ENCODE measurements at places on chromosomes 3 and 15.

- no peak for DNase-seq
These were observed 654.6 kb downstream of the MECOM start for GRCh38 chr3:169008776-169009358.

GRCh38 chr3:140941434-140942220 is at the start of gene SLC25A36:
TSS of gene SLC25A36 (plus strand) at chr3:140941836. CDS start at chr3:140942055, 219 bp downstream.
- peak; percentile 88 for DNase-seq

DNA sequence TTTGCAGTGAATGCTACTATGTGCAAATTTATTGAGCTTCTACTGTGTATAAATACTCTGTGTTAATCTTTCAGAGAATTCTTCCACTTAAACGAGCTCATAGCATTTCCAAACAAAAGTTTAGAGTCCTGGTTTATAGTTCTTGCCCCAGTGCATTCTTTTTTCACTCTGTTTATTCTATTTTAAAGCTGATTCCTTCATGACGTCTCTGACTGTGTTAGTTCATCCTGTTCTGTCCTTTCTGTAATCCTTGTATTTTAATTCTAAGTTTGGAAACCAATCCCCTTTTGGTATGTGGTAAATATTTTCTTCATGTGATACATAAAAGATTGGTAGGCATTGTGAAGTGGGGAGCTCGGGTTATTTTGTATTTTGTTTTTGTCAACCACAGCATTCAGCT is 18.7 kb downstream of the P2RY14 start:
- no peak for DNase-seq

- no peak for DNase-seq
These were observed 4.3 kb downstream of the MECOM start for GRCh38 chr3:169659096-169659819.

DNA sequence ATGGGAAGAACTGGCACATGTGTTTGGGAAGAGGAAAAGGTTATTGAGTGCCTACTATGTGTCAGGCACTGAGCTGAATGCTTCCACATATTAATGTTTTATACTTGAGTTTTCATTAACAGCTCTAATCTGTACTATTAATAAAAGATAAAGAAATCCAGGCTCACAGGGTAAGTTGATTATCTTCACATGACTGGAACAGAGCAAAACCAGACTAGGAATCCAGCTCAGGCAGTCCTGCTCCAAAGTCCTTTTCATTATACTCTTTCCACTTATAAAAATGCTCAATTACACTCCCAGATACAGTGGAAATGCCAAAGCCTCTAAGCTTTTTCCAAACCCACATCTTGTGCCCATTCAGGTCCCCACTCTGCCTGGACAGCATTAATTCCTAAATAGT is 97.6 kb downstream of the TNIK start:
- no peak for DNase-seq

GRCh38 chr3:190414297-190414696 is 26.3 kb downstream of the CLDN16 start:
- DNase-seq, result no peak

GRCh38 chr3:85271911-85272310 is 313.1 kb downstream of the CADM2 start:
- DNase-seq, result no peak

GRCh38 chr15:98800437-98801233 is 152.3 kb downstream of the IGF1R start:
- no peak for DNase-seq

GRCh38 chr3:193768070-193768394 is 175.0 kb downstream of the OPA1 start:
- DNase-seq, result no peak

- no peak for DNase-seq
These were observed at the start of gene FBXL2 for GRCh38 chr3:33277193-33277882. TSS of gene FBXL2 (plus strand) at chr3:33277442. CDS start at chr3:33277513, 71 bp downstream.

- DNase-seq, result no peak
These were observed 132.9 kb downstream of the TPRG1 start for GRCh38 chr3:189304465-189305351.

GRCh38 chr3:149810846-149811245 is 2.2 kb upstream of the RNF13 start:
- DNase-seq, result no peak

DNA sequence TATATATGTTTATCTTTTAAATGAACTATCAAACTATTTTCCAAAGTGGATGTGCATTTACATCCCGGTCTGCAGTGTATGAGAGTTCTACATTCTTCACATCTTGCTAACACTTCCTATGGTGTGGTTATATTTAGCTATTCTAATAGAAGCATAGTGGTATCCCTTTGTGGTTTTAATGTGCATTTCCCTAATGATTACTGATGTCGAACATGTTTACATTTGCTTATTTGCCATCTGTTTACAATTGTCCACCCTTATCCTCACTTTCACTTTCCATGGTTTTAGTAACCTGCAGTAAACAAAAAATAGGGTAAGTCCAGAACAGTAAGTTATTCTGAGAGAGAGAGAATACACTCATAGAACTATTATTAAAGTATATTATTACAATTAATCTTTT is 360.5 kb upstream of the NAALADL2 start:
- DNase-seq, result no peak

DNA sequence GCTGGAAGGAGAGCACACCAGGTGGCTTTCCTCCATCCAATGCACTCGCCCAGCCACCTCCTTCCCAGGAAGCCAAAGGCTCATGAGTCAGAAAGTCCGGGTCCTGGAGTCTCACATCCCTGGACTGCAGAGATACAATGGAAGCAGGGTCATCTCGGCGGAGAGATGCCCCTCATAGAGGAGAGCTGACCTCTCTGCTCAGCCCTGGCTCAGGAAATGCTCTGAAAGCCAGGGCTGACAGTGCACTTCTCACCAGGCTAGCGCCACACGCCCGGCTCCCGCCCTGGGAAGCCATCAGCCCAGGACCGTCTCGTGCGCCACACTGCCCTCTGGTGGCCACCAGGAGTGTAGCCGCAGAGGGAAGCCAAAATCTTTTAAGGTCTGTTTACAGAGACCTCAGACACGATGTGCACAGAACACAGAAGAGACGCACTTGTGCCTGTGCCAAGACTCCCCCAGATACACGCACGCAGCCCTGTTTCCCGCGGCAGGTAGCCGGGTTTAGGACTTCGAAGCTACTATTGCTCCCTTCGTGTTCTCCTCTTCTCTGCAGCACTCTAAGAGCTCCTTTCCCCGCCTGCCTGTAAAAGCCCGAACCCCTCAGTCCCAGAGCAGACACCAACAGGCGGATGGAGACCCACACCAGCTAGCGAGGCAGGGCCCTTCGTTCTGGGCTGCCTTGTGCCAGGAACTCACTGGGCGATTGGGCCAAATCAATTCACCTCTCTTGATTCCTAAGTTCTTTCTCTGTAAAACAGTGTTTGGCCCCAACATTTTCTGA is 9.7 kb downstream of the NTRK3 start:
- DNase-seq, result peak; percentile 28

DNA sequence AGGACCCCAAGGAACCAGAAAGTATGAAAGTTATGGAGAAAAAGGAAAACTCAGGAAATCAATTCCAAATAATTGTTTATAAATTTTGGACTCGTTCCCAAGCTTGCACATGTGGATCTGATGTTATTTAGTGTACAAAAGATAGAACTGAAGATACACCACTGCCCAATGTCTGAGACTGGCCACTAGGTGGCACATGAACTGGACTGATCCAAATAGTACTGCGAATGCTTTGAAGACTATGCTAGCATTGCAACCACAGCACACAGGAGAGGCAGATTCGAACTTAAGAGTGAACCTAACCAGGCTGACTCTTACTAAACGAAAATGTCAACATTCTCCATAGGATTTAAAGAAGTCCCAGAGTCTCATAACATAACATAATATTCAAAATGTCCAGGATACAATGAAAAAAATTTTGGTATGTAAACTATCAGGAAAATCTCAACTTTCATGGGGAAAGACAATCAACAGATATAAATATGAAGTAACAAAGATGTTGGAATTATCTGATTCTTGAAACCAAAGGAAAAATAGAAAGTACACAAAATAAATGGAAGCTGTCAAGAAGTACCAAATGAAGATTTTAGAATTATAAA is 596.7 kb downstream of the FGF12 start:
- no peak for DNase-seq

DNA sequence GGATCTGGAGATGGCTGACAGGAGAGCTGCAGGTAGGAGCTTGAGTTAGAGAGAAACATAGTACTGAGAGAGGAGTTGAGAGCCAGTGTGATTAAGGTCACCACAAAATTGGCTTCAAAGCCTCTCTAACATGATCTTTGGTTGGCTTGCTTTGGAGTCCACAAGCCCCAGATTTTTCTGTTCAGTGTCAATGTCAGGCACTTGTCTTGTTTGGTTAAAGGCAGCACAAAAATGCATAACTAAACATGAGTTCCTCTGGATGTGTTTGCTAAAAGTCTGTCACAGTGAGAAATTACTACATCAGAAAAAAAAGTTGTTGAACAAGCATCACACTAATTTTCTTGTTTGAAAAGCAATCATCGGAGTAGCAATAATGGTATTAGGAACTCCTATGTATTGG is 440.5 kb downstream of the NTRK3 start:
- no peak for DNase-seq

DNA sequence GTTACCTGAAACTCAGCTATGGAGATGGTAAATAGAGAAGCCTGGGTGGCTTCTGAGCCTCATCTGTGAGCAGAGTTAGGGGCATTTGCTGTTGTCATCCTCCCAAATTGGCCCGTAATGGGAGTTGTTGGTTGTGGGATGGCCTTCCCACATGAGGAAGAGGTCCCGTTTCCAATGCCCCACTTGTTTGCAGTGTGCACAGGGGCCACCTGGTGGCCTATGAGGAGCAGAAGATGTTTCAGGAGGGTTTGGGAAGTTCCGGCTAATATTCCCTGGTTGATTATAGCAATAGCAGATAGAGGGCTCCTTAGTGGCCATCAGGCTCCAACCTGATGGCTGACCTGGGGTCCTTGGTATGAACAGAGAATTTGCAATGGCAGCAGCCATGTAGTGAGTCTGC is 1546.5 kb downstream of the OTOL1 start:
- DNase-seq, result no peak

- no peak for DNase-seq
These were observed 227.2 kb downstream of the CNTN3 start for GRCh38 chr3:74387111-74387735.

DNA sequence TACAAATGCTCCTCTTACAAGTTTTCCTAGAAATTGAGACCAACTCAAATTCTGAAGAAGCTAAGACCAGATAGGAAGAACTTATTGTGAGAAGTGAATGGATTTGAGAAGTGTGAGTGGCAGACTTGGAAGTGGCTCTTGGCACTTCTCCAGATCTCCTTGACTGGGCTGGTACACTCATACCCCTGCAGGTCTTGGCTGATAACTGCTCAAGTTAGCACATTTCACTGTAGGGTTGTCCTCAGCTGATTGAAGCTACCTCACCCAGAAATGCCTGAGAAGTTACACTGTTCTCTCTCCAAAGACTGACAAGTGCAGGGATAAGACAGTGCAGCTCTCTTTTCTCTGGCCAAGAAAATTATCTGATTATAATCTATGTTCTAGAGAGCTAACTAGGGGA is 16.5 kb upstream of the CLDN1 start:
- no peak for DNase-seq

DNA sequence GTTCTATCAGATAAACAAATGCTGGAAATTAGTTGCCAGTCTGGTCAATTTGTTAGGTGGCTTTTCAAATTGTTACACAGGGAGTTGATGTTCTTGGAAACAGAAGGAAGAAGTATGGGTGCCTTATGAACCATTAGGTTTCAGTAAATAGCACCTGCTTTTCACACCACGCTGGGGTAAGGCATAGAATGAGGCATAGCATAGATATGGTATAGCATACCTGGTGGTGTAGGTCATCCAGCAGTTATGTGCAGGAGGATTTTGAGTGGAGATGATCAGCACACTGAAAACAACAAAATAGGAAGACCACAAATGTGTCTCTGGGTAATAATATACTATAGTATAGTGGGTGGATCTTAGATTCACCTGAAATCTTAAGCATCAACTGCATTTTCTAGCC is 121.4 kb downstream of the GMPS start:
- DNase-seq, result no peak

GRCh38 chr3:59429198-59429597 is 379.4 kb upstream of the CFAP20DC start:
- DNase-seq, result no peak

GRCh38 chr3:139317660-139318430 is 26.0 kb upstream of the MRPS22 start:
- DNase-seq, result no peak

- no peak for DNase-seq
These were observed 38.4 kb downstream of the LIMD1 start for GRCh38 chr3:45632956-45633355.

- DNase-seq, result peak; percentile 71
These were observed 39.1 kb downstream of the KLF13 start for GRCh38 chr15:31365655-31366127.

- DNase-seq, result no peak
These were observed 113.2 kb downstream of the PPP2R3A start for GRCh38 chr3:136078421-136079364.

GRCh38 chr15:73601451-73602445 is 31.4 kb downstream of the NPTN start:
- DNase-seq, result no peak

GRCh38 chr3:196962930-196963630 is 5.6 kb downstream of the PIGZ start:
- DNase-seq, result no peak

- DNase-seq, result no peak
These were observed 75.4 kb downstream of the REC114 start for GRCh38 chr15:73518180-73518862.

- no peak for DNase-seq
These were observed 207.6 kb downstream of the CHST2 start for GRCh38 chr3:143326983-143327778.

- DNase-seq, result no peak
These were observed 56.7 kb downstream of the PLS1 start for GRCh38 chr3:142652826-142653292.

GRCh38 chr3:187101184-187102072 is 37.9 kb downstream of the RPL39L start:
- DNase-seq, result peak; percentile 14

GRCh38 chr3:170180079-170180907 is 1.2 kb downstream of the PHC3 start:
- no peak for DNase-seq

- DNase-seq, result no peak
These were observed 8.3 kb upstream of the MAP1A start for GRCh38 chr15:43508991-43509659.

DNA sequence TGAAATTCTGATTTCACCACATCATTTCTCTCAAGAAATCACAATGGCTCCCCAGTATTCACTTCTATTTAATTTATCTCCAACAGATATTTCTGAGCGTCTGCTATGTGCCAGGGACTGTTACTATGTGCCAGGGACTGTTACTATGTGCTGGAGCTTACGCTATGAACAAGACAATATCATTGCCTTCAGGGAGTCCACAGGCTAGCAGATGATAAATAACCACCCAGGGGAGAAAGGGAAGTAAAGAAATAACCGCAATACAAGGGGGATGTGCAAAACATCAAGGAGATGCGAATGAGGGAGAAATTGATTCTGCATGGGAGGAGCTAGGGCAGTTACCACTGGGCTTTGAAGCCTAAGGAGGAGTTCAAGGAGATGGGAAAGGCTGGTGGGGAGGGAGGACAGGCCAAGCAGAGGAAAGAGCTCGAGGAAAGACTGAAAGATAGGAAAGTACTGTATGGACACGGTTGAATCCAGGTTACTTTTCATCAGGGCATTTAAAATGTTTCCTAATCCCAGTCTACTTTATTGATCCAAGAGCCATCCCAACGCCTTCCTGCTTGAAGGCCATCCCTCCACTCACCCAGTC is 2.5 kb downstream of the THSD4 start:
- DNase-seq, result no peak

- no peak for DNase-seq
These were observed 48.5 kb upstream of the SH3GL3 start for GRCh38 chr15:83398626-83399025.

- no peak for DNase-seq
These were observed 70.7 kb downstream of the WNT5A start for GRCh38 chr3:55416331-55416821.

All from stimulated activated CD8-positive, alpha-beta memory T cell treated with anti-CD3 and anti-CD28 coated beads, Interleukin-4, amount 100 ng/mL, for 1 hour (primary cell).